ENCODE measurements at places on chromosomes 2 and 18.

DNA sequence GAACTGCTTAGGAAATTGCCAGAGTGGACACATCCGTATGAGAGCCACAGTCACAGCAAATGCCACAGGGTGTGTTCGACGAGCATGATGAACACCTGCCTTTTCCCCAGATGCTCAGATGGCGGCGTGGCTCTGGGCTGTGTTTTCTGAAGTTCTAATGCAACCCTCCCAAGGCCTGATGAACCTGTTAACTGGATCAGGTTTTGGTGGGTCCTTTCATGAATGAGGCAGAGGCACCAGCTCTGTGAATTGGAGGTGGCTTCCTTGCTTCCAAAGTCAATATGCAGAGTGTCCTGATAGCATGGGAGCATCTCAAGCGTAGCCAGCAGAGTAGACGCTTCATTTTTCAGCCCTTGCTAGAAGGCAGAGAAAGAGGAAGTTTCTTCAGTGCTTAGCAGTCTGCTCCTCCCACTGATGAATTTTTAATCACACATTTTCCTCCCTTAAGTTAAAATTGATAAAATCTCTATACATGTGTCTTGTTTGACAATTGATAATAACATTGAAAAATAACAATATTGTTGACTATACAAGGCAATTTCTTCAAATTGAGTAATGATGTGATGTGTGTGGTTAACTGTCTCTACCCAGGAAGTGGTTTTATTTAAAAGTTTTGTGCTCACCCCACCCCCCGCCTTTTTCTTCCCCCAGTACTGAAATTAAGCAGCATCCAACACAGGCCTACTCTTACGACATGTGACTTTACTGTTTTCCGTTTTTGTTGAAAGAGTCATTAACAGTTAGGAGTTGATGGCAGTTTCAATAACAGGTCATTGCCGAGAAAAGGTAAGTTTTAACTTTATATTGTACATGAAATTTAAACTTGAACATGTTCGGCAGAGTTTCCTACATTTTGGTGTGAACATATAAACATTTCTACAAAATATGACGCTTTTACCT, at the start of gene ARHGAP15:
TSS of gene ARHGAP15 (plus strand) at position 739 of the 900 bp plus-strand sequence.
- no peak for DNase-seq

DNA sequence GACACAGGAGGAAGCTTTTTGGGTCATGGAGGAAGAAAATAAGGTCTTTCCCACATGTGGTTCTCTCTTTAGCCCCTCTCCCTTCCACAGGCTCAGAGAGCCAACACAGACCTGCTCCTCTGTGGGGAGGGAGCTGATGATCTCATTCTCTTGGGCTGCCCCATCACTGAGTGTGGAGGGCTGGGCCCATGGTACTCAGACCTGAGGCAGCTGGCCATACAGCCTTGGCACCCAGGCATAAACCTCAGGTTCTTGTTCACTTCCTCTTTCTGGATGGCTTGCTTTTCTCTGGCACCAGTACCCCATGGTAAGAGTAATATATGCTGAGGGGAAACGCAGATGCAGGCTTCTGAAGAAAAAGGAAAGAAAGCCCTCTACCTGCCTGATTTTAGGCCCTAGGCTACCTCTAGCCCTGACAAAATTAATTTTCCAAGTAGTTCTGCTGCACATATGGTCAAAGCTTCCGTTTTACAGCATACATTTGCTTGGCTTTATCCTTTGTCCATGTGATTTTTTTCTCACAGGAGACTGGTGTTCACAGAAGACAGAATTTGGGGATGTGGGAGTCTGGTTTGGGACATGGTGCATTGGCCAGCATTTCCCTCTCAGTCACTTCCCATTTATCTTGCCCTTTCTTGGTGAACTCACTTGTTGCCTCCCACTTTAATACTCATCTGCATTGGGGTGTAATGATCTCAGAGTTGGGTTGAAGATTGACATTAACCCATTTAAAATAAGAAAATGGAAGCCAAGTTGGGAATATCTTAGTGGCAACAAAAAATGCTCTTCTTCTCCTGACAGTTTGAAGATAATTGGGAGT, 11.1 kb downstream of the DHRS9 start:
- DNase-seq = no peak

DNA sequence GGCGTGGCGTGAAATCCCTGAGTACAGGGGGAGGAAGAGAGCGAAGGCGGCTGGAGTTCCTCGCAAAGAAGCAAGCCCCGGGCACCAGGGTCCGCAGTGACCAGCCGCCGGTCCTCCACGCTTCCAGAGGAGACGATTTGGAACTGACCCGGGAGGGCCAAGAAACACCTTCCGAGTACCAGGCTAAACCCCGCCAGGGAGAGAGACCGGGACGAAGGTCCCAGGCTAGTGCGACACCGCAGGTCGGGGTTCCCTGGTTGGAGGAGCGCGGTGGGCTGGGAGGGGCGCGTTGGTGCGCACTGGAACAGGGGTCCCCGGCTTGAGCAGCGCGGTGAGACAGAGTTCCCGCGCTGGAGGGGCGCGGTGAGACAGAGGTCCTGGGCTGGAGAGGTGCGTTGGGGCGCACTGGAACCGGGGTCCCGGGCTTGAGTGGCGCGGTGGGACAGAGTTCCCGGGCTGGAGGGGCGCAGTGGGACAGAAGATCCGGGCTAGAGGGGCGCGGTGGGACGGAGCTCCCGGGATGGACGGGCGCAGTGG, 901 bp downstream of the WDFY1 start:
- DNase-seq = no peak

DNA sequence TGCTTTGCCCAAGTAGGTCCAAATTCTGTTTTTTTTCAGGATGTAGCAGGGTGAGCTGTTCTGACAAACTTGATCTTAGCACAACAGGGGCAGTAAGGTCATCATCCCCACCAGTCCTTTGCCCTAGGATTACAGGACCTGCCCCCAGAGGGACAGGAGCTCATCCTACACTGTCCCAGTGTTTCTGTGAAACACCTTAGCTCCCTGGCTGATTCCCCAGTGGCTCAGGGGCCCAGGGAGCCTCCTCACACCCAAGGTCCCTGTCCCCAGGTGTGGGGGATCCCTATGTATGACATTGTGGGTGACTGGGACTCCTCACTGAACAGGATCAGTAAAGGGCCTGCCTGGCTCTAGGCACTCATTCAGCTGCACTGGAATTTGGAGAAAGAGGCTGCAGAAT, 191.2 kb downstream of the ANKRD30B start:
- no peak for DNase-seq

DNA sequence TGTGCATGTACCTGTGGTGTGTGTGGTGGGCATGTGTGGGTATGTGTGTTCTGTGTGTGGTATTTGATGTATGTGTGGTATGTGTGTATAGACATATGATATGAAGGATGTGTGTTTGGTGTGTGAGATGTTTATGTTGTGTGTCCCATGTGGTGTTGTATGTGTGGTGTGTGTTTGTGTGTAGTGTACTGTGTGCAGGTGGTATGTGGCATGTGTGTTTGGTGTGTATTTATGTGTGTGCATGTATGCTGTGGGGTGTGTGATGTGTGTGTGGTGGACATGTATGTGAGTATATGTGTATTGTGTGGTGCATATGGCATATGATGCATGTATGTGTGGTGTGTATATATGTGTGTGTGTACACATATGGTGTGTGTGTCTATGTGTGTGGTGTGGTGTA, 718.8 kb upstream of the SOX11 start:
- no peak for DNase-seq

GRCh38 chr18:62069556-62069955, 117.3 kb downstream of the PIGN start:
- DNase-seq = no peak

DNA sequence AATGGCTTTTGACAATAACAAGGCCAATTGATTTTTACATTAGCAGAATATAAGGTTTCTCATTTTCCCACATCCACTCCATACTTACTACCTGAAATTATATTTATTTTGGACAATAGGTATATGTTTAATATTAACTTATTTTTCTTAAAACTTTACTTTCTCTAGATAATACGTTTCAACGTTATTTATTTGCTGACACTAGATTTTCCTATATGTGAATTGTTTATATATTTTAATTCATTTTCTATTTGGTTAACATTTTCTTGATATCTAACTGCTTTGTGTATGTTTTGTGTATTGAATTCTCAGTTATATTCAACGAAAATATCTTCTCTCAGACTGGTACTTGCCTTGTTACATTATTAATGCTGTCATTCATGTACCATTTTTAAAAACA, 199.9 kb upstream of the TMEFF2 start:
- no peak for DNase-seq

GRCh38 chr18:63040788-63041410, 278.7 kb downstream of the BCL2 start:
- DNase-seq = no peak

DNA sequence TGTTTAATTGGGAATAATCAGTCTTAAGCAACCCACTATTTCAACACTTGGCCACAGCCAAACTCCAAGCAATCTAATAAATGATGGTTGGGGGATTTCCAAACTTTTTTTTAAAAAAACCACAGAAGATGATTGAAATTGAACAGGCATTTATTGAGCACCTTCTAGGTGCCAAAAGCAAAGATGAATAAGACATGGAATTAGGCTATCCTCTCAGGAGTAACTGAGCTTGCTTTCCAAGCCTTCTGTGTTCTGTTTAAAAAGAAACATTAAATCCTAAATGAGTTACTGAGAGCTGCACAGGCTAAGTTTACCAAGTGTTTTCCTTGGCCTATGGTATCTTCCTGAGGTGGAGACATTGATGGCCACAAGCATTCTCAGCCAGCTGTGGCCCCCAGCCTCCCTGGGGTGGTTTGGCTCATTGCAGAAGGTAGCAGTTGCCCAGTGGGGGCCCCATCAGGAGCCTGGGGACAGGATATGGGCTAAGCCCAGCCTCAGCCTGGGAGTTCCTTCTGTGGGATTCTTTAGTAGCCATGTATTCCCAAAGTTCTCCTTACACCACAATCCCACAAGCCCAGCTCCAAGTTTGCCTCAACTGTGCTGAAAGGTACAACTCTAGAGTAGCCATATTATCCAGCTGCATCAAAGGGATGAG, 174.3 kb downstream of the C1D start:
- no peak for DNase-seq

GRCh38 chr18:24196764-24197163, 57.9 kb downstream of the CABYR start:
- DNase-seq = no peak
